ENCODE measurements at places on chromosomes 16 and 17.

- no peak for ATAC-seq
Observed at GRCh38 chr16:86609115-86609514, 30.8 kb downstream of the FOXL1 start.

- ATAC-seq = no peak
Observed at GRCh38 chr16:37511-37910, 15.9 kb downstream of the POLR3K start.

DNA sequence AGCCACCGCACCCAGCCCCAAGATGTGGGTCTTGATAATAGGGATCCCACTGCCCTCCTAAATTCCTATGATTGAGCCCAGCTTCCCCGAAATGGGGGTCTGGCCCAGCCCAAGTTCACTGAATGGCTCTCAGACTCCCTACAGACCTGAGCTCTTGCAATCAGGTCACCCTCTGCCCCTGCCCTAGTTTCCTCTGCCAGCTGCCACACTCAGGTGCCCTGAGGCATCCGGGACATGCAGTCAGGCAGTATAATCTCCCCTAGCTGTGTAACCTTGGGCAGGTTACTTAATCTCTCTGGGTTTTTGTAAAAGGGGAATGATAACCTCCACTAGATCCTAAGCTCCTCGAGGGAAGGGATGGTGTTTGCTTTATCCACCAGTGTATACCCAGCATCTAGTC lies 61.1 kb upstream of the TOB1 start:
- ATAC-seq = no peak

DNA sequence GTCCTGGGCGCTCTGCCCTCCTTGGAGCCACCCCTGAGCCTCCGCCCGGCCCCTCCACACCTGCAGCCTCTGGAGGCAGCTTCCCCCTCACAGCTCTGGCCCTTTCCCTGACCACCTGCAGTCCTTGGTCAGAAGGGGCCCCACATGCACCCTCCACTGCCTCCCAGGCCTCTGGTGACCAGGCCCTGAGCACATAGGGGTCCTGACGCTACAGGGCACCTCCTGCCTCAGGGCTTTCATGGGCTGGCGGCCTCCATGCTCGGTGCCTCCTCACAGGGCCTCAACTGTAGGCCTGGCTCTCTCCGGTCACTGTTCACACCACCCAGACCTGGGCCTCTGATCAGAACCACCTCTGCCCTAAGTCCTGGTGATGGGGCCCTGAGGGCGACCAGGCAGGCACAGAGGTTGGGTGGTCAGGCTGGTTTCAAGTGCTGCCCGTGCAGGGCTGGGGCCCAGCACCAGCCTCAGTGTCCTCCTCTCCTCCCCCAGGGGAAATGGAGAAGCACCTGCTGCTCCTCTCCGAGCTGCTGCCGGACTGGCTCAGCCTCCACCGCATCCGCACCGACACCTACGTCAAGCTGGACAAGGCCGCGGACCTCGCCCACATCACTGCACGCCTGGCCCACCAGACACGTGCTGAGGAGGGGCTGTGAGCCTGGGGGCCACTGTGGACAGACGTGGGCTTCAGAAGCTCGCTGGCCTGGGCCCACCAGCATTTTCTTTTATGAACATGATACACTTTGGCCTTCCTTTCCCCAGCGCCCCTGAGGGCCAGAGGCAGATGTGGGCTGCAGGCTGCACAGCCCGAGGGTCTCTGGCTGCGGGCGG lies 3.9 kb downstream of the APRT start:
- no peak for ATAC-seq

GRCh38 chr16:87493608-87494280 lies 920 bp upstream of the ZCCHC14 start:
- no peak for ATAC-seq

DNA sequence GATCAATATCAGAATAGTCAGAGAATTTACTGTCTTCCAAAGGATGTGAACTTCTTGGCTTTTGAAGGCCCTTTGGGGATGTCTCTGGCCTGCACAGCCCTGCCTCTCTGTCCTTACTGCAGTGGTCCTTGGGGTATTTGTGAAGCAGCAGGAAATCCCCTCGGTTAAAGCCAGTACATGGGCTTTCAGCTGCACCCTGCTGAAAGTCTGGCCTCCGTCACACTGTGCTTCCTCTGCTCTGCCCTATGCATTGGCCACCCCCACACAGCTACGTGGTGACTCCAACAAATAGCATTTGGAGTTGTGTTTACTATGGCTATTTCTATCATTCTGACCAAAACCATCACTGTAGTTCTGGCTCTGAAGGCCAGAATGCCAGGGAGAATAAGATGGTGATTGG lies 21.2 kb downstream of the SYCE1L start:
- no peak for ATAC-seq

Data from motor neuron (in vitro differentiated cells).